Type B pancreatic cell (in vitro differentiated cells): ENCODE measurements at places on chromosomes 12 and 14.

DNA sequence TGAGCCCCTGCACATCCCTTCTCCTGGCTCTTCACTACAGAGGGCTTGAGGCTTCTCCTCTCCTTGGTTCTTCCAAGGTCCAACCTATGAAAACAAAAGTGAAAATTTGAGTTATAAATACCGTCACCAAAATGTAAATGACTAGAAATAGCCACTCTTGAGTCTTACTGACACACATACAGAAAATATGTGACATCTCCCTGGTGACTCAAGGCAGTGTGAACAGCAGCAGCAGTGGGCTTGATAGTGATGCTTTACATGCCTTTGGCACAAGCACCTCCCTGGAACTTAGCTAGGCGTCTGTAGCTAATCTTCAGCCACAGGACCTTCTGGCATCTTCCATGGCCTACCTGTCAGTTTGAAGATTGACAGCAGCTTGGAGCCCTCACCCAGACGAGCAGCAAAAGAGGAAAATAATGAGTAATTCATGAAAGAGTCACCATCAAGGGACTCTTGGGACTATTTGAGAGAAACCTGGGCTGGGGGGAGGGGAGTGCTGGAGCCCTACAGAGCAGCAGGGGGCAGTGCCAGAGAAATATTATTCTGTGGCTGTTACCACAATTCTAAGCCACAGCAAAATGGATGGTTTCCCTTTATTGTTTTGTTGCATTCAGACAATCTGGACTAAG is 158.0 kb downstream of the KCNK10 start:
- DNase-seq = peak; percentile 22

GRCh38 chr12:53782093-53782703 is 30.4 kb upstream of the CISTR start:
- no peak for DNase-seq

DNA sequence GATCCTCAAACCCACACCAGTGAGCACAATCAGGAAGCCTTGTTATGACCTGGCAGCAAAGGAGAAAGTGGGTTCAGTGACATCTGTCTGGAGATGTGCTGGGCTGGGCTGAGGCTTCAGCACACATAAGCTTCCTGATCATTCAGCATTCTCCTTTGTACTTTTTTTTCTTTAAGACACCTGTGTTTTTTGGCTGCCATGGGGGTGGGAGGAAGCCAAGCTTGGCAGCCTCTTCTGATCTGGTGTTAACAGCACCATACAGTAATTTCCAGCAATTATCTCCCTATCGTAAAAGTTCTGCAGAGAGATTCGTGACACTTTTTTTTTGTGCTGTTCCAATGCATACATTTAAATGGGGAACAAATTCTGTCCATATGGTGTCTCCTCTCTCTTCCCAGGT is 38.9 kb upstream of the RASSF3 start:
- no peak for DNase-seq

GRCh38 chr12:53970451-53970850 is 2.5 kb upstream of the HOXC11 start:
- DNase-seq = no peak

GRCh38 chr14:76772300-76773187 is 11.3 kb downstream of the VASH1 start:
- DNase-seq = peak; percentile 64
